COR-L47 (cell line): ENCODE measurements at places on chromosomes 2 and 18.
A peak's percentile ranks its signal among the peaks of the same experiment; 100 is the strongest.

DNA sequence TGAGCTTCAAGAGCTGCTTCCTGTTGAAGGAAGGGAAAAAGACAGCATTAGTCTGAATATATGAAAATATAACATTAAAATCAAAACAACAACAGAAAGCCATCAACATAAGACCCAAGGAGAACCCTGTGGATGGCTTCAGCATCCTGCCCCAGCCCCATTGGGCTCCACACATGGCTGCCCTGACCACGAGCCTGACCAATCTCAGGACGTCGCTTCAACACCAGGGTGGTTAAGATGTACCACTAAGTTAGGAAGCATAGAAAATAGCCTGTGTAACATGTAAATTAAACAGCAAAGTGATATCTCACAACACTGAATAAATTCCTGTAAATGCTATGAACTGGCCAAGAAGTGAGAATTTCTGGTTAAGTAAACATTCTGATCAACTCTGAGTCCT, 77.2 kb upstream of the CD226 start:
- no peak for DNase-seq

- no peak for DNase-seq
These were observed 25.8 kb upstream of the DLX2 start for GRCh38 chr2:172128484-172128883.

- DNase-seq = no peak
These were observed 40.1 kb downstream of the CDC42EP3 start for GRCh38 chr2:37631292-37631691.

DNA sequence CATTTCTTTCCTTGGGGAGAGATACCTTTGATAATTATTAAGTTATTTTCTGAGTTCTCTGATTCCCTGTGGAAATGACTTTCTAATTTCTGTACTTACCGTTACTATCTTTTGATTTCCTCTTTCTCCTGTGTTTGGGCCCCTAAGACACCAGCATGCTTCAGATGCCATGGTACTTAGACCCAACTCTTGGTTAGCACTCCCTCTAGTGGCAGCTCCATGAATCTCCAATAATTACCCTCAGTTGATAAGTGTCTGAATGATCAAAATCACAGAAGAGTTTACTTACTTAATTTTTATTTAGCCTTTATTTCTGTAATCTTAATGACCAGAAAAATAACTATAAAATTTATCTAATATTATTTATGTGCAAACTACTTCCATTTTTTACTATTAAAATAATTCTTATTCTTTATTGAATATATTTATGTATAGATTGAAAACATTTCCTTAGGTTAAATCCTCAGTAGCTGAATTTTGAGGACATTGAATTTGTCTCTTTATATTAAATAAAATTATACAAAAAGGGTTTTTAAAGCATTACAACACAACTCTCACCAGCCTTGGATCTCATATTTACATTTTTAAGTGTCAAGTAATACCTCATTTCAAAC, 300.4 kb downstream of the KCNS3 start:
- DNase-seq = peak; percentile 20

GRCh38 chr2:212914392-212914791, 237.0 kb downstream of the IKZF2 start:
- no peak for DNase-seq

DNA sequence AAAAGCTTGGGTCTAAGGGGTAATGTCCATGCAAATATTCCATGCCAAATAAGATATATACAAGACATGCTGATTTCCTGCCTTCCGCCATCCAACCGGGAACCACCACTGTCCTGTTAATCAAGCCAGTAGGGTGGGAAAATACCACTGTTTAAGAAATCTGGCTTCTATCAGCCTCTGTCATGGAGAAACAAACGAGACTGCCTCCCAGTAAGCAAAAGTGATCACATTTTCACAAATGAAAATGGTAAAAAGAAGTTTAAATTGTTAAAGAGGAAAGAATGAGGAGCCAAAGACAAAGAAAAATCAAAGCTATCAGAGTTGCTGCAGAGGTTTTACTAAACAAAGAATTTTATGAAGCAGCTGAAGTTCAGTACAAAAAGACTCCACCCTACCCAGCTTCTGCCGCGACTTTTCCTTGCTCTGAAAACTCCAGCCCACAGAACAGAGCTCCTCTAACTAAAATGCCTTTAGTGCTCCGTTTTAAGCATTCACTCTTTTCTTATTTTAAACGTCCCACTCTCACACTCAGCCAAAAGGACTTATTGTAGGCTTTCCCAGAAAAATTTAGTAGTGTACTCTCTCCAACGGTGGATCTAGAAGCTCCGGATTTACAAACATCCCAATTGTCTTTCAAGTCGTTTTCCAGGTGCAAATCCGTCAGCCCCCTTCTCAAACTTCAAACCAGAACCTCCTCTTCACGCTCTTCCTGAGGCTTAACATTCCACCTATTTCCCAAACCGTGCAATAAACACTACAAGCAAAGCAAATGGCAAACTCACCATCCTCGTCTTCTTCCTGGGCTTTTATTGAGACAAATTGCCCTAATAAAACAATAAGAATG, 613 bp downstream of the COL5A2 start:
- no peak for DNase-seq

GRCh38 chr18:23131693-23132319, 3.5 kb upstream of the CABLES1 start:
- DNase-seq = peak; percentile 75

GRCh38 chr2:215921895-215922294, 91.5 kb downstream of the MREG start:
- peak; percentile 16 for DNase-seq

- peak; percentile 81 for DNase-seq
These were observed 2.0 kb downstream of the SP9 start for GRCh38 chr2:174336501-174337336.

DNA sequence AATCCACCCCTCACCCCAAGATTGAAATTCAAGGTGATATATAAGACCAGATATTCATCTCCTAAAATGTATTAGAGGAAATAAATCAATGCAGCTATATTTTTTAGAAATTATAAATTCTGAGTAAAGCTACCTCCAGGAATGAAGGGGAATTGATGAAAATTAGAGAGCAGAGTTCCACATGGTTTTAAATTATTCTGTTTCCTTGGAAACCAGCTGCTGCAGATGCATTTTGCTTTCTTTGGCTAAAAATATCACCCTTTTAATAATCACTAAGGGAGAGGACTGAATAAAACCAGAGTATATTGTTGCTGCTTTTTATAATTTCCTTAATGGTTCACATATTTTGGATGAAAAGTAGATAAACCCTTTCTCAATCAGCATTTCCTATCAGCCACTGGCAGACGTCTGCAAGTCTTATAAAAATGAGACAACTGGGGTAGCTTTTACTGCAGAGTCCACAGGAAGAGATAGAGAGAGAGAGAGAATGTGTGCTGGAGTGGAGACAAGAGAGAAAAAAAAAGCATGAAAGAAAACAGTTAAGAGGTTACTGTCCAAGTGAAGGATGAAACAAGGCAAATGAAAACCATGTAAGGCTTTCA, 2.0 kb downstream of the CSRNP3 start:
- no peak for DNase-seq

DNA sequence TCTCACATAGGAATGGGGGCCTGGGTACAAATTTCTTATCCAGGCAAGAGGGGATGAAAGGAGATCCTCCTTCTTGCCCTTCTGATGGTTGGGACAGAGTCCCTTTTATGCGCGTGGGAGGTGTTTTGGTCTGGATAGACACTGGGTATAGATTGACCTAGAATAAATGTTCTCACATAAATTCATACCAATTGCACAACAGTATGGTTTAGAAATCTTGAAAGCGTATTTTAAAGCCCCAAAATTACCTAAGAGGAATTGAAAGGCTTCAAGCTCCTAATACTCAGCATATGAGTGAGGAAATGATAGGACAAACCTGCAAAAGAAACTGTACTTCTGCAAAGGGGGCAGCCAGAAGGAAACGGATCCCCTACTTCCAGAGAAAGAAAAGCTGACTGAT, 2.6 kb upstream of the BCL2 start:
- no peak for DNase-seq

- DNase-seq = no peak
These were observed 58.7 kb downstream of the B3GNT2 start for GRCh38 chr2:62254424-62255266.

- no peak for DNase-seq
These were observed 52.0 kb upstream of the NFATC1 start for GRCh38 chr18:79343567-79344207.

DNA sequence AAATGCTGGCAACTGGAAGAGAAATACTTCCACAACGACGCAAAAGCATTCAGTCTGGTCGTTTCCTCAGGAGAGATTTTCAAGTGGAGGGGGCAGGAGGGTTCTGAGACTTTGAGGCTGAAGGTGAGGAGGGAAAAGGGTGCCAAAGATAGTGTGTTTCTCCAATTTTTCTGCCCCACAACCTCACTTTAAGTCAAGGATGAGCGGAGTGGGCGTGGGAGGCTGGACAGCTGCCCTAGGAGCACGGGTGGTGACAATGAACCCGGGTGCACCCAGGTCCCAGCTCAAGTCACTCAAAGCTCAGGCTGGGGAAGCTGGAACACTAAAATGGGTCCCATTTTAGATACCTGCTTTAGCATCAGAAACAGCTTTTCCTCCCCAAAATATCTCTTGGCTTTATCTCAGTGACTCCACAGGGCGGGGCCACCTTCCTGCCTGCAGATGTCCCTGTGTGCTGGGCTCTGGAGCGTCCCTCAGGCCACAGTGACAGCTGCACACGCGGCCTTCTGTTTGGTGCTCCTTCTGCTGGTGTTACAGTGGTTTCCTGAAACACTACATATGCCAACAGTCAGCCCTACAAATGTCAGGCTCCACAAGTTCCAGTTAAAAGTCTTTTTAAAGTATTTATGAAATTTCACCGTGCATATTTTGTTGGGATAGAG, 1.4 kb upstream of the MBP start:
- peak; percentile 13 for DNase-seq

- no peak for DNase-seq
These were observed 74.0 kb downstream of the PMS1 start for GRCh38 chr2:189858291-189858690.

- no peak for DNase-seq
These were observed 68.0 kb downstream of the NPAS2 start for GRCh38 chr2:100887713-100888495.

DNA sequence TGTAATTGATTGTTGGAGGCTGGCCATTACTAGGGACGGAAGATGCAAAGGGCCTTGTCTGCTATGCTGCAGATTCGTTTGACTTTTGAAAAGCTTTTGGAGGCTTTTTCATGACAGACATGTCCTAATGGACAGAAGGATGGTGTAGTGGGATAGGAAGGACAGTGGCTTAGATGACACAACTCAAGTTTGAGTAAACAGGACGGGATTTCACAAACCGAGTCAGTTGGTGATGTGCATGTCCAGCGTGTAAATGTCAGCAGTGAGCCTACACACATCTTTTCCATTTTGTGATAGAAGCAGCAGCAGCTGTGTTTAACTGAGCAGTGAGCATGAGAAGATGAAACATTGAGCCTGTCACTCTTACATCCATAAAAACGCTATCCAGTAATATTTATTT, 76.0 kb downstream of the NCK2 start:
- DNase-seq = no peak

GRCh38 chr2:33581872-33582271, 17.2 kb downstream of the FAM98A start:
- no peak for DNase-seq

- DNase-seq = no peak
These were observed 72.1 kb upstream of the CTDP1 start for GRCh38 chr18:79607361-79607952.

- no peak for DNase-seq
These were observed 53.5 kb upstream of the C2orf15 start for GRCh38 chr2:99088017-99088416.

DNA sequence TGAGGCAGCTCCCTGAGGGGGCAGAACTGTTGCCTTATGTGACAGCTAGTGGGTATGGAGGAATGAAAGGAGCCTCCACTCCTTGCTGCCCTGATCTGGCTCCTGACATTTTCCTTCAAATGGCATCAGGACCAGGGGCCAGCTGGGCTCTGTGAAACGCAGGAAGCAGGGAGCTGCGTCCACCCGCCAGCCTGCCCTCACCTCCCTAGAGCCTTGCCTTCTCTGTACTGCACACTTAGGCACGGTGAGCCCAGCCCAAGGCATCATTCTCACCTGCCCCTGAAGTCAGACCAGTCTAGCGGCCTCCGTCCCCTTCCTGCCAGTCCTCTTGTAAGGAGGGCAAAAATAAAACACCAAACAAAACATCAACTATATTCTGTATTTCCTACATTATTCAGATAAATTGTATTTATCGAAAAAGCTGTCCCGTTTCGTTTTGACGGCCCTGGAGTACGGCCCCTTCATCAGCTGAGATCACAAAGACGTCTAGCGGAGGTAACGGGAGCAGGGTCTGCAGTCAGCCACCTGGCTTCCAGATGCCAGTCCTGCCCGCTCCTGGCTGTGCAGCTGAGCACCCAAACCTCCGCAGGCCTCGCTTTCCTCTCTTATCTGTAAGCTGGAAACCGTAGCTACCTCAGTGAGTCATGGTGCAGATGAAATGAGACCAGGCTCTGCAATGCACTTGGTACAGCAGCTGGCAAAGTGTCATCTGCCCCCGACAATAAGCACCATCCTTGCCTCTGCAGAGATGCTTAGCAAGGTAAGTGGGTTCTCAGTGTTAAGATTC, 6.9 kb upstream of the CTDP1 start:
- no peak for DNase-seq

GRCh38 chr2:164504253-164504652, 117.0 kb downstream of the GRB14 start:
- no peak for DNase-seq

- no peak for DNase-seq
These were observed 96.8 kb downstream of the DNAH6 start for GRCh38 chr2:84613082-84613481.

DNA sequence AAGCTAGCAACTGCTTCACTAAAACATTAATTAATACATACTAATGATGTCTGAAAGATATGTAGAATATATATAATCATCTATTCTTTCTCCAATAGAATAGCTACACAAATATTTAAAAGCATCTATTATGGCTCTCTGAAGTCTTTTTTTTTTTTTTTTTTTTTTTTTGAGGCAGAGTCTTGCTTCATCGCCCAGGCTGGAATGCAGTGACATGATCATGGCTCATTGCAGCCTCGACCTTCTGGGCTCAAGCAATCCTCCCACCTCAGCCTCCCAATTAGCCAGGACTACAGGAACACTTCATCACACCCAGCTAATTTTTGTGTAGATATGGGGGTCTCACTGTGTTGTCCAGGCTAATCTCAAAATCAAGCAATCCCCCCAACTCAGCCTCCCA, 120.4 kb upstream of the KYNU start:
- DNase-seq = no peak

- no peak for DNase-seq
These were observed at the start of gene FHL2 for GRCh38 chr2:105398336-105399206. Gene FHL2 (minus strand): TSS chr2:105399051. CDS start chr2:105386516, 12,535 bp downstream.

DNA sequence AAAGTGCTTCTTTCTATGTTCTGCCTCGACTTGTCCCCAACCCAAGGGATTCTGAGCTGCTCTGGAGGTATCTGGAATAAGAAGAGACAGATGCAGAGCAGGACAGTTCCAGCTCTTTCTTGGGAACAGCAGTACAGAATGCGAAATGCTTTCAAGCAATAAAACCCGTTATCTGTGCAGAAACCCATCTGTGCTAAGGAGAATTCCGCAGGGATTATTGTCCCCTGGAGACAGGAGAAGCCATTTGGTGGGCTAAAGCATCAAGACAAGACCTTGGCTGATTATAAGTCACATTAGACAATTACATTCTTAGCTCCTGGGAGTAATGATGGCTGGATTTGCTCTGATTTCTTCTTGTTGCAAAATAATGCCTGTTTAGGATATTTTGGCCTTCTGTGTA, 185.4 kb upstream of the GLI2 start:
- DNase-seq = no peak
